ENCODE measurements at places on chromosomes 4 and X.

GRCh38 chr4:149552601-149553000 lies 263.0 kb downstream of the IQCM start:
- no peak for DNase-seq

- no peak for DNase-seq
Observed at GRCh38 chrX:44042751-44043150, 69.6 kb upstream of the NDP start.

DNA sequence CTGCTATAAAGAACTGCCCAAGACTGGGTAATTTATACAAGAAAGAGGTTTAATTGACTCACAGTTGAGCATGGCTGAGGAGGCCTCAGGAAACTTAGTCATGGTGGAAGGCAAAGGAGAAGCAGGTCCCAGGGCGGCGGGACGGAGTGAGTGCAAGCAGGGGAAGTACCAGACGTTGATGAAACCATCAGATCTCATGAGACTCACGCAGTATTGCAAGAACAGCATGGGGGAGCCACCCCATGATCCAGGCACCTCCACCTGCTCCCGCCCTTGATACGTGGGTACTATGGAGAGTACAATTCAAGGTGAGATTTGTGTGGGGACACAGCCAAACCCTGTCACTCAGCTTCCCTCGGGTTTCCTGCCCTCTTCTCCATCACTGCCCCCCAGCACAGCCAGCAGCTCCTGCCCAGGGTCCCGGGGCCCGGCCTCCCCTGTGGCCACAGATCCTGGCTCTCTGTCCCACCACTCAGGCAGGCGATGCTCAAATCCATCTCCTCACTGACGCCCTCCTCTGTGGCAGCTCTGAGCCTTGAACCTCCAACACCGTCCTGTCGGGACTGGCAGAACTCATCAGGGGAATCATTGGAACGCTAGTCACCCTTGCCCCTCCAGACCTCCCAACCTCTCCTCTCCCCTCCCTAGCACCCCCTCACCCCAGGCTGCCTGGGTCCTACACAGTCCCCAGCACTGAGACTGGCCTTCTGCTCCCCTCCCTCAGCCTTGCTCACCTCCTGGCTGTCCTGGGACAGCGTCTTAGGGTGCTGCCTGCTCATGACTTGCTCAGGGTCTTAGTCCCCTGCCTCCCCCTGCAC lies 37.6 kb downstream of the FGFRL1 start:
- DNase-seq = peak; percentile 42

DNA sequence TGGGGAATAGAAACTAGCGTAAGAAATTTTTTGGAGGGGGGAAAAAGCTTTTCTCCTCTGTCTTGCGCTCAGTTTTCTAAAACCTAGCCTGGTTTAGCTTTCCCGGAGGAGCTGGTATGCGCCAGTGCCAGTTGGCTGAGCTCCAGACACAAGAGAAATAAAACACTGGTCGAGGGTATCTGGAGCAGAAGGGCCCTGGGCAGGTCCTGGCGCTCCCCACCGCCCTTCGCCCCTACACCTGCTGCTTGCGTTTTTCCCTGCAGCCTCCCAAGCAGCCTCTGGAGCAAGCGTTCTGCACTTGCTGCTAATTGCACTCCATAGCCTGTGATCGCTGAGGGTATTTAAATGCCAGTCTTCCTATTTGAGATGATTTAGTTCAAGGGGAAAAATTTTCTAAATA lies 816 bp downstream of the EREG start:
- DNase-seq = no peak

DNA sequence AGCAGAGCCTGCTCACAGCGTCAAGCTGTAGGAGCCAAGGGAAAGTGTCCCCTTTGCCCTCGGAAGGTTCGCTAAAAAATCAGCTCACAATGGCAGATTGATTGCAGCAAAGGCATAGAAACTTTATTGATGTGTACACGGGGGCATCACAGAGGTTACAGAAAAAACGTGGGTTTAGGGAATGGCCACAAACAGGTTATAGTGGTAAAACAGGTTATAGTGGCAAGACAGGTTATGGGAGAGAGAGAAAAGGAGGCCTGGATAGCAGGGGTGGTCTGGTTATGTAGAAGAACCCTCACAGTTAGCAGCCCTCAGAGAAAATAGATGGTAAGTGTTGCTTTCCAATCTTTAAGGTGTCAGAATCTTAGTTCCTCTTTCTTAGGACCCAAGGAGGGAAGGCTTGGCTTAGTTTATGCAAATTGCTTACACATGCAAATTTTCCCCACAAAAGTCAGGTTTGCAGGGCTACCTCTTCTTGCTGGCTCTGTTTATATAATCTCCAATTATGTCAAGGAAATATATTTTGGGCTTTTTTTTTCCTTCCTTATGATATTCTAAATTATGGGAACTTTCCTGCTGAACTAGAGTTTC lies 113.7 kb downstream of the BMP15 start:
- DNase-seq = no peak

GRCh38 chrX:133995759-133996158 lies 10.4 kb upstream of the GPC3 start:
- no peak for DNase-seq

GRCh38 chrX:13932416-13932815 lies 97.3 kb downstream of the GEMIN8 start:
- DNase-seq = no peak

DNA sequence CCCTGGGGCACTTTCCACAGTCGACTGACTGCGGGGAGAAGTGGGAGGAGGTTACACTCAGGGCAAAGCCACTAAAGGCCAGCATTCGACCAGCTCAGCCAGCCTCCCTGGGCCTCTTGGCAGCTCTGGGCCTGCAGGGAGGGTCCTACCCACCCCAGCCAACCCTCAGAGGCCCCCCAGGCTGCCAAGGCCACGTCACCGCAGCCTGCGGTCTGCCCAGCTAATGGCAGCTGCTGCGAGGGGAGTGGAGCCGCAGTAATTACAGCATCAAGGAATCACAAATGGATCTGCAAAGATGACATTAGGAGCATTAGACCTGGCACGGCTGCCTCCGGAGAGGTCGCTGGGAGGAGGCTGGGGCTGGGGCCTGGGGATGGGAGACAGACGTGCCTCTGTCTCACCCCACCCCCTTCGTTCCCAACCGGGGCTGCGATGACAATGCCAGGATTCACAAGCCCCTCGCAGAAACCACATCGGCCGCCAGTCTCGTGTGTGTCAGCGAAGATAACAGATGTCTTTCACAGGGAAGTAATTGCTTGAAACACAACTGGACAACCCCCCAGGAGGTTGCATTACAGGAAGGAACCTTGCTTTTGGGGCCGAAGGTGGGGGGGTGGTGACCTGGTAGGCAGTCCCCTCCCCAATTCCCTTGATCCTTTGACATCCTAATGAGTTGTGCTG lies 367.6 kb downstream of the BCOR start:
- DNase-seq = no peak

DNA sequence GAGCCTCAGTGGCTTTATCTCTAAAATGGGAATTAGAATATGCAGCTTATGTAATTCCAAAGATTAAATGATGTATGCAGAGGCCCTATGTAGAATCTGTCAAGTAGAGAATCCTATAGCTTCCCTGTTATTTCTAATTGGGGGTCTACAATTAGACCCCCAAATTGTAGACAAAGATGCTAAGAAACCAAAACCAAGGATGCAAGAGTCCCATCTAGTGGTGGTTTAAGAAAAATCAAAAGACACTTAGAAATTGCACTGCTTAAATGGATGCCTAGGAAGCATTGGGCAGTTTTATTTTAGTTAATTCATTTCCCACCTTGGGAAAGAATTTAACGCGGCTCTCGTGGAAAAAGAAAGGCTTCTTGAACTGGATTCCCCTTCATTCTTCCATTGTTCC lies 115.2 kb downstream of the GABRA2 start:
- DNase-seq = no peak

GRCh38 chr4:68997040-68997439 lies 45.4 kb upstream of the UGT2A3 start:
- no peak for DNase-seq

DNA sequence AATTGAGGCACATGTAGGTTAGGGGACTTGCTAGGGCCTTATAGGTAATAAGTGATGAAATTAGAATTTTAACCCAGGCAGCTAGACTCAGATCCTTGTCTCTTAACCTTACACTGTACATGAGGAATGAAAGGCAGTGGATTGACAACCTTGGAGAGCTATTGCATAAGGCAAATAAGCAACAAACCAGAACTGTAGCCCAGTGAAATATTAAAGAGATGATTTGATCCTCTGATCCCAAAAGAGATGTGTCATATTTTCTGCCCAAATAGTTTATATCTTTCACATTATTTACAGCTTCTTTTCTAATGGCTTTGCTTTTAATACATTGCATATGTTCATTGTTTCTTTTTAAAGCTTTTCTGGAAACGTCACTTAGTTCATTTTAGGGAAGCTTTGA lies 252.6 kb downstream of the ANK2 start:
- DNase-seq = no peak

- no peak for DNase-seq
Observed at GRCh38 chr4:75745721-75746199, 21.4 kb downstream of the USO1 start.

- DNase-seq = no peak
Observed at GRCh38 chr4:3703677-3704521, 62.3 kb upstream of the ADRA2C start.

DNA sequence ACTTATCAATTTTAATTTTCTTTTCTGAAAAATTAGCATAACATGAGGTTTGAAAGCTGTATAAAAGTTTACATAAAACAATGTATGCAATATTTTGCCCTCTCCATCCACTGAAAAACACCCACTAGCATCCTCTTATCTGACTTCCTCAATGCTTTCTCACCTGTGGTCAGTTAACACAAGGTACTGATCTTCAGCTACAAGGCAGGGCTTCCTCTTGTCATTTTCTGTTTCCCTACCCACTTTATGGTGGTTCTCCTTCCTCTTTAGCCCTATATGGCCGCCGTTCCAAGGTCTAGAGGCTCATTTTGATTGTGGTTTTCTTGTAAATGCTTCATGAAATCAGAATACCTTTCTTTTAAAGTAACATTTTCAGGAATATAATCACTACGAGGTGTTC lies 618.6 kb upstream of the CPEB2 start:
- no peak for DNase-seq

DNA sequence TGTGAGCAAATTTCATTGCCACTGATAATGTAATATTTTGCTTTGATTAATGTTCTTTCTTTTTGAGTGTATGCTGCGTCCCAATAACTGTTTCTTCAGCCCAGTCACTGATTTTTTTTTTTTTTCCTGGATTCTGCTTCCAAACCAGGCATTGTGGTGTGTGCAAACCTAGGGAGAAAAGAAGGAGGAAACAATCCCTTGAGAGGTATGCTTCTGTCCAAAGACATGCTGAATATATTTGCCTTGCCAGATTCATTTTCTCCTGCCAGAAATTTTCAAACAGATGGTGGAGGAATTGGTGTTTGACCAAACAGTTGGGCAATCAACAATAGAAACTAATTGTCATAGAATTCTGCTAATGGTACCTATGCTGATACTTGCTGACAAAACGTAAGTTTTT lies 753.6 kb downstream of the RPA4 start:
- no peak for DNase-seq

DNA sequence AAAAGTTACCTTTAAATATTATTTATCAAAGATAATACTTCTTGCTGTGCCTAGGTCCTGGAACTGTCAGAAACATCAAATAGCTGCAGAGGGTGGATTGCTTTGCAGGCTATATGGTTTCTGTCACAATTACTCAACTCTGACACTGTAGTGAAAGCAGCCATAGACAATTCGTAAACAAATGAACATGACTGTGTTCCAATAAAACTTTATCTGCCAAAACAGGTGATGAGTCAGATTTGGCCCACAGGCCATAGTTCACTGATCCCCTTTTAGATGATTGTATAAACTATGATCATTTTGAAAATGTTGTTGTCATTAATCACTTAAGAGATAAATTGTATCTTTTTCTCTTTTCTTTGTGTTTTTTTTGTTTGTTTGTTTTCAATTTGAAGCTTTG lies 8.4 kb upstream of the MEPE start:
- no peak for DNase-seq

DNA sequence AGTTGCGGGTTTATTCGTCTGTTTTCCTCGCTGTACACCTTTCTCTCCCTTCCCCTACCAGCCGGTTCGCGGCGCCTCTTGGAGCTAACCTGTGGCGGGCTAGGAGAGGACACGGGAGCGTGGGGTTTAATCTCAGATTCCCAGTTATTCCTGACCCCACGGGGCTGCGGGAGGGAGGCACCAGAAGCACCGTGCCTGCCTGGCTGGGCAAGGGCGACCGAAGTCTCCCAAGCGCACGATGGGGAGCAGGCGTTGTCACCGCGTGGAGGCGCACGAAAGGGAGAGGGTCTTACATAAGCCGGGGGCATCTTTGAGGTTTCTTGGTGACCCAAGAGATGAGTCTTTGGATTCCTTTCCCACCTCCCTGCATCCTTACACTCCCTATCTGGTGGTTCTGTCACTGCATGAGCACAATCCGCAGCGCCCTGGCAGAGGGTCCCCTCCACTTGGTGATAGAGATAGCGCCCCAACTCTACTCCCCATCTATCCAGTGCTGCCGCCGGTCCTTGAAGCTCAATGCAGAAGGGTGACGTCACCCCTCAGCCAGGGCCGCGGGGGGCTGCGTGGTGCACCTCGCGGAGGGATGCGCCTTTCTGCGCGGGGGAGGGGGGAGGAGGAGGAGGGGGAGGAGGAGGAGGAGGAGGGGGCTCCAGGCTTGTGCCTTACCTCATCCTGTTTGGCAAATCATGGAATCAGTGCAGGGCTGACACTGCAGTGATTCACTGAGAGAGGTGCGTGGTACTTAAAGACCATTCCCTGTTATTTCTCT lies 793 bp downstream of the TSPAN7 start:
- DNase-seq = peak; percentile 5

DNA sequence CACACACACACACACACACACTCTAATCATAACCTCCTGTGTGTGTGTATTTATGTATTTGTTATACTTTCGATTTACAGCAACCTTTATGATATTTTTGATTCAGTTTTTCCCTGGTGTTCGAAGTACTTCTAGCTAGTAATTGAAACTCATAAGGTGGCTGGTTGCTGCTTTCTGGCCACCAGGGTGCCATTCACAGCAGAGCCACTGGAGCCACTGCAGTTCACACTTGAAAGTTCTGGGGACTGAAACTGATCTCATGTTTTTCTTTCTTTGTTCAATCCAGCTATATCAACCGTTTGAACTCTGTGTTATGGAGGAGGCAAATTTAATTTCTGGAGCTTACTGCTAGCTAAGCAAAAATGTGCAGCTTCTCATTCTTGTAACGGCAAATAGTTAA lies 419.4 kb downstream of the ADGRL3 start:
- no peak for DNase-seq

DNA sequence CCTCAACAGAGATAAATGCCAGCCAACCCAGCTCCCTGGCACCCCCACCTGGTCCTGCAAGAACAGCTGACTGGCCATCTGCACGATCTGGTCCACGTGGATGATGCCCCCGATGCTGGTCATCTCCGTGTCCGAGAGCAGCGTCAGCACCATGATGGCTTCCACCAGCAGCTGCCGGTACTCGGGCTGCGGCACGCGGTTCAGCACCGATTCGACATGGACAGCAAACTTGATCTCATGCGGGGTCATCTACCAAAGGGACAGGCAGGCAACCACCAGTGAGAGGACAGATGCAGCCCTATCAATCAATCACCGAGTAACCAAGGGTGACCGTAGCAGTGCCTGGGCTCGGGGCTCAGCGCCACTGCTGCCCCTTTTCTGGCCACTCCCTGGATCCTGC lies 89.8 kb downstream of the PHKA2 start:
- no peak for DNase-seq

Measured in stimulated activated CD4-positive, alpha-beta T cell treated with anti-CD3 and anti-CD28 coated beads, Interleukin-2, amount 100 ng/mL, for 24 hours (primary cell).